ENCODE measurements at places on chromosomes 6 and 20. TPM values are rescaled to one million over a fixed set of nuclear protein-coding genes. Genes with fewer than 3 reads are reported as not detected.

COL9A3 gene
- not detected for total RNA-seq

PLAGL1 gene
- total RNA-seq, result 20.7 TPM

PROKR2 gene
- not detected for total RNA-seq

FAM162B gene
- total RNA-seq, result not detected

TREM2 gene
- not detected for total RNA-seq

- DNase-seq, result no peak
Observed at GRCh38 chr6:126531286-126531685, 191.4 kb downstream of the CENPW start.

DNA sequence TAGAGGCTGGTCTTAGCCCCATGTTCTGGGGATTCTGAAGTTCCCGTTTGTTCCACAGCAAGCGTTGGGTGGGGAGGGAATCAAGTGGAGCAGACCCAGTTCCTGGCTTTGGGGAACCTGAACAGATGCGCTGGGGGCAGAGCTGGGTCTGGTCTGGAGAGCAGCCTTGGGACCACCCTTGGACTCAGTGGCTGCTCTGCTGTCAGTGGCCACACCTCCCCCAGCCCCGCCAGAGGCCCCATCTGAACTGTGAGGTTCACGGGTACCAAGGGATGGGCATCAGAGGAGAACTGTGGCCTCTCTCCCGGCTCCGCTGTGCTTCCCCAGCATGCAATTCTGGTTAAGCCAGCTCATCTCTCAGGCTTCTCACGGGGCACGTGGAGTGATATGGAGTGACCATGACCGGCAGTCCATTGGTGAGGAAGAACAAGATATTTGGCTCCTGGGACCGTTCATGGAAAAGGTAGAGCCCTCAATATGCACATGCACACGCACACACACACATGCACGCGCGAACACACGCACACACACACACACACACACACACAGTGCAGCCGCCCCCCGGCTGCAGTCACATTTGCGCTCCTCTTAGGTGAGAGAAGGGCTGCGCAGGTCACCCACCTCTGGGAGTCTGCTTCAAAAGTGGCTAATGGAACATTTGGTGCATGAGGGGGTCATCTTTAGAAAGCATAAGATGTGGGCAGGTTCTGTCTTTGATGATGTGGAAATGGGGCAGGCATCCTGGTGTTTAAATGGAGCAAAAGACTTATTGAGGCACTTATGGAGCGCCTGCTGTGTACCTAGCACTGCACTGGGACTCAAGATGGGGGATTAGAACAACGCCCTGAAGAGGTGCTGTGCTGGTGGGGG, 6.0 kb downstream of the DLGAP4 start:
- DNase-seq, result no peak

- DNase-seq, result no peak
Observed at GRCh38 chr6:42251911-42252637, 34.4 kb upstream of the MRPS10 start.

GRCh38 chr20:24895898-24896658, 53.0 kb upstream of the CST7 start:
- no peak for DNase-seq

GRCh38 chr6:35432291-35432690, 19.8 kb upstream of the FANCE start:
- DNase-seq, result no peak

DNA sequence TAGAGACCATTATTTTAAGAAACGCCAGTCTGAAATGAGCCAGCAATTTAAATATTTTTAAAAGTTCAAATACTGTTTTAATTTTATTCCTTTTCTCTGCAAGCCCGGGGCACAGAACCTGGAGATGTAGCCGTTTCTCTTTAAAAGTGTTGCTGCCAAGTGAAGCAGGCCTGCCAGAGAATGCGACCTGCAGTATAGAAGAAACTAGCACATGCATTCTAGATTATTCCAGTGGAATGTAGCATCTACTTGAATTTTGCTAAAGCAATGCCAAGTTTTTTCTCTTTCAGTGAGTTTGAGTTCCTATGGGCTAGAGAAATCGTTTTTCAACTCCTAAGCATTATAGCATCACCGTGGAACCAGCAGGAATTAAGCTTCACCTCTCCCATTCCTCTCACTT, 101.3 kb downstream of the QRSL1 start:
- no peak for DNase-seq

DNA sequence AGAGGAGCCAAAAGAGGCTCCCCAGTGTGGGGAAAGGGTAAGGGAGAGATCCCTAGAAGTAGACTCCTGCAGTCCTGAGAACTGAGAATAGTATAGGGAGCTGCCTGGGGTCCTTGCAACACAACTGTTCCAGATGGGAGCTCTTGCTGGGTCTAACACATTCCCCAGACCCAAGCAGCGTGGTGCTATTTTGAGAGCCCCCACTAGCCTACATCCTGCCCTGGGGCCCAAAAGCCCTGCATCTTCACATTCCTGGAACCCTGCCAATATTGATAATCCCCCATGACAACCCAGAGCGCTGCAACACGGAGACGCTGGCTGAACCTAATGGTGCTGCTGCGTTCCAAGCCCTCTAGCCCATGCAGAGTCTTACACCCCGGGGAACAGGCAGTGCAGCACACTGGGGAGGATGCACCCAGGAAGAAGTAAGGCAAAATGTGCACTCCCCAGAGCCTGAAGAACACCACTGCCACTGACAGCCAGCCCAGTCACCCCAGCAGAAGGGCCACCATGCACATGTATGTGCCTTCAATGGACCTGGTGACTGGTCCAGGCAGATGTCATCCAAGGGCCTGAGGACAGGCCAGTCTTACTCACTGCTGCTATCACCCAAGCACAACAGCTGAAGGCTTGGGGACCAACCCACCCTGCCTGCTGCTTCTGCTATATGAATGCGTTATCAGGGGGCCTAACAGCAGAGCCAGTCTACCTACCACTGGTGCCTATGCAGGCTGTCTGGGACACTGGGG, 7.0 kb upstream of the RNF217 start:
- no peak for DNase-seq

- DNase-seq, result peak; percentile 87
Observed at GRCh38 chr6:11732036-11732631, 46.5 kb downstream of the ADTRP start.
